Vagina (tissue), 2 donors: ENCODE measurements at places on chromosomes 4 and X.

GRCh38 chr4:34950926-34951325 lies 1293.4 kb downstream of the ARAP2 start:
- H3K4me3 ChIP-seq, result no peak overlapping the region
- H3K36me3 ChIP-seq, result no peaks in the 10 kb centered on the region
- no peak overlapping the region for H3K27ac ChIP-seq
- no peaks in the 10 kb centered on the region for H3K27me3 ChIP-seq

- H3K4me3 ChIP-seq, result no peak overlapping the region
- DNase-seq, result no peak
- H3K36me3 ChIP-seq, result no peaks in the 10 kb centered on the region
- no peak overlapping the region for H3K27ac ChIP-seq
- H3K4me1 ChIP-seq, result no peaks in the 10 kb centered on the region
- H3K27me3 ChIP-seq, result no peaks in the 10 kb centered on the region
Observed at GRCh38 chr4:105122350-105122749, 24.3 kb upstream of the TET2 start.

- H3K4me3 ChIP-seq, result no peak overlapping the region
- no peaks in the 10 kb centered on the region for H3K27me3 ChIP-seq
- DNase-seq, result no peak
- no peaks in the 10 kb centered on the region for H3K36me3 ChIP-seq
- no peak overlapping the region for H3K27ac ChIP-seq
- H3K4me1 ChIP-seq, result peaks cover 8% of the 10 kb centered on the region
Observed at GRCh38 chrX:69234624-69235023, 69.4 kb upstream of the PJA1 start.

- H3K27ac ChIP-seq, result no peak overlapping the region
- H3K4me3 ChIP-seq, result no peak overlapping the region
- no peak for DNase-seq
- H3K27me3 ChIP-seq, result no peaks in the 10 kb centered on the region
- H3K4me1 ChIP-seq, result no peaks in the 10 kb centered on the region
Observed at GRCh38 chrX:29281078-29281742, 694.0 kb downstream of the IL1RAPL1 start.

- H3K4me3 ChIP-seq, result no peak overlapping the region
- H3K36me3 ChIP-seq, result no peaks in the 10 kb centered on the region
- H3K27ac ChIP-seq, result no peak overlapping the region
Observed at GRCh38 chrX:49106930-49107329, 16.6 kb downstream of the GPKOW start.

GRCh38 chr4:2936773-2937145 lies 26.4 kb downstream of the NOP14 start:
- H3K36me3 ChIP-seq, result peaks cover 42% of the 10 kb centered on the region
- no peak overlapping the region for H3K4me3 ChIP-seq
- peaks cover 46% of the 10 kb centered on the region for H3K4me1 ChIP-seq
- H3K27me3 ChIP-seq, result no peaks in the 10 kb centered on the region
- no peak overlapping the region for H3K27ac ChIP-seq
- no peak for DNase-seq

GRCh38 chr4:95268819-95269565 lies 279.8 kb downstream of the UNC5C start:
- no peaks in the 10 kb centered on the region for H3K4me1 ChIP-seq
- H3K4me3 ChIP-seq, result no peak overlapping the region
- no peaks in the 10 kb centered on the region for H3K27me3 ChIP-seq
- DNase-seq, result no peak
- no peak overlapping the region for H3K27ac ChIP-seq

- no peaks in the 10 kb centered on the region for H3K36me3 ChIP-seq
- no peak overlapping the region for H3K4me3 ChIP-seq
- H3K4me1 ChIP-seq, result no peaks in the 10 kb centered on the region
- H3K27me3 ChIP-seq, result no peaks in the 10 kb centered on the region
- DNase-seq, result no peak
Observed at GRCh38 chr4:152579916-152580315, 44.0 kb upstream of the FBXW7 start.

DNA sequence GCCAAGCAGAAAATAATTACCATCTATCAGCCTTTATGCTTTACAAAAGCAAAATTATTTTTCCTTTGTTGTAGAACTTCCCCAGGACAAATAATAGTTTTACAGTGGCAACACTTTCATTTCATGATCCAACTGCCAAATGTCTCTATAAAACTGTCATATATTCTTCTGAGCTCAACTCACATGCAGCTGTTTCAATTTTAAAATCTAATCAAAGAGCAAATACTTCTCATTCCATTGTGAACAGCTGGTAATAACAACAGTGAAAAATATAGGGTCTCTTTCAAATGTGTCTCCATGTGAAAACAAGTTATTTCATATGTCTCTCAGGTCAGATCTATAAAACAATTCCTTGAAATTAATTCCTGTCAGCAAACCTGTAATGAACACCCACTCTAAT lies 270.6 kb upstream of the SLC7A11 start:
- no peak overlapping the region for H3K4me3 ChIP-seq
- no peak for DNase-seq
- no peak overlapping the region for H3K27ac ChIP-seq
- no peaks in the 10 kb centered on the region for H3K27me3 ChIP-seq
- no peaks in the 10 kb centered on the region for H3K4me1 ChIP-seq
- no peaks in the 10 kb centered on the region for H3K36me3 ChIP-seq

DNA sequence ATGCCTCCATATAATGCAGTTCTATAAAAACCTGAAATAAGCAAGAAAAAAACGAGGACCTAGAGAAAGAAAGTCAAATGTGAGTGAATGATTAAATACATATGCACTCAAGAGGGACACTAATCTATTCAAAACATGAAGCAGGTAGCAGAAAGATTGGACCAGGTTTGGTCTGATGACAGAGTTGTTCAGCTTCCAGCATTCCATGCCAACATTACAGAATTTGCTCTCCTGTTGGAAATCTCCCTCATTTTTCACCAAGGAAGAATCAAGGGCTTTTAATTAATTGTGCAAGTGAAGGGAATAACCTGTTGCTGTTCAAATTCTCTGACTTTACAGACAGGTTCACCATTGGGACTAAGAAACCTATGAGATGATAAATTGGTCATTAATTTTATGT lies 379.0 kb upstream of the RASGEF1B start:
- H3K27me3 ChIP-seq, result no peaks in the 10 kb centered on the region
- no peak overlapping the region for H3K4me3 ChIP-seq
- no peak for DNase-seq
- no peak overlapping the region for H3K27ac ChIP-seq
- no peaks in the 10 kb centered on the region for H3K36me3 ChIP-seq

- no peaks in the 10 kb centered on the region for H3K36me3 ChIP-seq
- no peak overlapping the region for H3K27ac ChIP-seq
- no peak overlapping the region for H3K4me3 ChIP-seq
- peaks cover 16% of the 10 kb centered on the region for H3K4me1 ChIP-seq
- H3K27me3 ChIP-seq, result no peaks in the 10 kb centered on the region
- no peak for DNase-seq
Observed at GRCh38 chr4:173177232-173177631, 8.6 kb downstream of the GALNT7 start.

GRCh38 chr4:161382655-161383054 lies 781.1 kb downstream of the FSTL5 start:
- H3K27ac ChIP-seq, result no peak overlapping the region
- no peak overlapping the region for H3K4me3 ChIP-seq
- no peaks in the 10 kb centered on the region for H3K4me1 ChIP-seq

DNA sequence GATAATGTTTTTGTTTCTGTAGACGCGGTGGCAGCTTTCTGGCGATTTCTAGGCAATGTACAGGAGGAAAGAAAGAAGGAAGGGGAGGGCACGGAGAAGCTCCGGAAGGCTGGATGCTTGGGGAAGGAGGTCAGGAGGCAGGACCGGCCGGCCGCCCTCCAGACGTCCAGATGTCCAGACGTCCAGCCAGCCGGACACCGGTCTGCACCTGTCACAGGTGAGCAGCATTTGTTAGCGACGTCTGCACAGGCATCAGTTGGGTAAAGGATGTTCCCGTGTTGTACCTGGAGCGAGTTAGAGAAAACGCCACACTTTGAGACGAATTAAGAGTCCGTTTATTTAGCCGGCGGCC lies 90.0 kb upstream of the PPP2R3B start:
- no peak overlapping the region for H3K4me3 ChIP-seq
- H3K4me1 ChIP-seq, result no peaks in the 10 kb centered on the region

- no peaks in the 10 kb centered on the region for H3K36me3 ChIP-seq
- no peak for DNase-seq
- peaks cover 9% of the 10 kb centered on the region for H3K4me1 ChIP-seq
- H3K27me3 ChIP-seq, result no peaks in the 10 kb centered on the region
- H3K4me3 ChIP-seq, result no peak overlapping the region
- H3K27ac ChIP-seq, result no peak overlapping the region
Observed at GRCh38 chr4:163157157-163157556, 9.5 kb downstream of the NAF1 start.

DNA sequence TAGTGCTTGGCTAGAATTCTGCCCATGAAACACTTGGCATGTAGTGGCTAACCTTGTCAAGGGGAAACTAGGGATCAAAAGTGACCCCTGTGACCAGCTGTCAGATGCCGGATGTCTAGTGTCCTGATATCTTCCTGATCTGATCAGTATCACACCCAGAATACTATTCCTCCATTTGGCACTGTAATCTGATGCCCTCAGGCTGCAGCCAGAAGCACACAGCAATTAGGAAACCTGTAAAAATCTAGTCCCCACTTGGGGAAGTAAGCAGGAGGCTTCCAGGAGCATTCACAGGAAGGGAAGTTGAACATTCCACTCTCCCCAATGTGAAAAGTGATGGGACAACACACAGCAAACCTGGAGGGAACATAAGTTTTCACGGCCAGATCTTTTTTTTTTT lies 125.1 kb downstream of the HS6ST2 start:
- H3K36me3 ChIP-seq, result no peaks in the 10 kb centered on the region
- H3K4me1 ChIP-seq, result no peaks in the 10 kb centered on the region
- no peak overlapping the region for H3K27ac ChIP-seq
- H3K27me3 ChIP-seq, result no peaks in the 10 kb centered on the region
- no peak for DNase-seq
- H3K4me3 ChIP-seq, result no peak overlapping the region
